ENCODE measurements at places on chromosomes 5 and 9.

DNA sequence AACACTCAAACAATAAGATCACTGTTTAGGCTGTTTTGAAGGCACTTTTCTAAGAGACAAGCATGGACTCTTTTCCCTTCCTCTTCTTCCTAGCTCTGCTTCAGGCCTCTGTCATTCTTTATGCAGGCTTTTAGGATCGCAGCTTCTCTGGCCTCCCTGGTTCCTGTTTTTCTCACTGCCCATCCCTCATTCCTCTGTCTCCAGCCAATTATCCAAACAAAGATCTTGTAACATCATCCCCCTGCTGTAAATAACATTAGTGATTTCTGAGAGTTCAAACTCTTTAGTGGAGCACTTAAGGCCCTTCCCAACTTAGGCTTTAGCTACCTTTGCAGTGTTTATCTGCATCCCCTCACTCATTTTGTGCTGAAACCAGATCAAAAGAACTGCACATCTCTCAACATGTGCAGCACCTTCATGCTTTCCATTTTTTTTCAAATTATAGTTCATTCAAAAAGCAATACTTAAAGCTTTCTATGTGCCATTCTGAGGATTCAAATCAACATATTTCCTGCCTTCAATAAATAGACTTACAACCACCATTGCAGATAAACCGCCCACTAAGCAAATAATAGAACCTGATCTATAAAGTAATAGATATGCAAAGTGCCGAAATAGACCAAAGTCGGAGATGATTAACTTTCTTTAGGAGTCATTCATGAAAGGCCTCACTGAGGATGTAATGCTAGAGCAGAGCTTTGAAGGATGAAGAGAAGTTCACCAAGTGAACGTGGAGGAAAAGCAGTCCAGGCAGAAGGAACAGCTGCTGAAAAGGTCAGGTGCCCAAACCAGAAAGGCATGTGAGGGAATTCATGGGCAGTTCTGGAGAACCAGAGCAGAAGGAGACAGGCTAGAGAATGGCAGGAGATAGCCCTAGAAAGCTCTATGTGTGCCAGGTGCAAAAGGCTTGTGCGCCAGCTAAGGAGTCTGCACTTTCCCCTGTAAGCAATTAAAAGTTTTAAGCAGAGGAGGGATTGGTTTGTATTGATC lies 95.8 kb upstream of the ZNF366 start:
- DNase-seq: no peak

GRCh38 chr9:98255061-98255577 lies 330 bp downstream of the TBC1D2 start:
- peak; percentile 12 for DNase-seq

- DNase-seq: no peak
Measured at GRCh38 chr5:3024554-3024953, 273.1 kb upstream of the IRX2 start.

- no peak for DNase-seq
Measured at GRCh38 chr9:110249603-110250002, 6.7 kb downstream of the TXN start.

GRCh38 chr5:177565046-177565445 lies 10.7 kb upstream of the FAM193B start:
- no peak for DNase-seq

- DNase-seq: no peak
Measured at GRCh38 chr5:142572006-142572405, 113.9 kb downstream of the FGF1 start.

GRCh38 chr9:76322810-76323209 lies 71.4 kb downstream of the RFK start:
- no peak for DNase-seq

GRCh38 chr9:99779277-99779676 lies 42.4 kb upstream of the NR4A3 start:
- no peak for DNase-seq

GRCh38 chr9:126592461-126592860 lies 21.3 kb upstream of the LMX1B start:
- no peak for DNase-seq

- DNase-seq: no peak
Measured at GRCh38 chr9:20529837-20530236, 92.5 kb downstream of the MLLT3 start.

DNA sequence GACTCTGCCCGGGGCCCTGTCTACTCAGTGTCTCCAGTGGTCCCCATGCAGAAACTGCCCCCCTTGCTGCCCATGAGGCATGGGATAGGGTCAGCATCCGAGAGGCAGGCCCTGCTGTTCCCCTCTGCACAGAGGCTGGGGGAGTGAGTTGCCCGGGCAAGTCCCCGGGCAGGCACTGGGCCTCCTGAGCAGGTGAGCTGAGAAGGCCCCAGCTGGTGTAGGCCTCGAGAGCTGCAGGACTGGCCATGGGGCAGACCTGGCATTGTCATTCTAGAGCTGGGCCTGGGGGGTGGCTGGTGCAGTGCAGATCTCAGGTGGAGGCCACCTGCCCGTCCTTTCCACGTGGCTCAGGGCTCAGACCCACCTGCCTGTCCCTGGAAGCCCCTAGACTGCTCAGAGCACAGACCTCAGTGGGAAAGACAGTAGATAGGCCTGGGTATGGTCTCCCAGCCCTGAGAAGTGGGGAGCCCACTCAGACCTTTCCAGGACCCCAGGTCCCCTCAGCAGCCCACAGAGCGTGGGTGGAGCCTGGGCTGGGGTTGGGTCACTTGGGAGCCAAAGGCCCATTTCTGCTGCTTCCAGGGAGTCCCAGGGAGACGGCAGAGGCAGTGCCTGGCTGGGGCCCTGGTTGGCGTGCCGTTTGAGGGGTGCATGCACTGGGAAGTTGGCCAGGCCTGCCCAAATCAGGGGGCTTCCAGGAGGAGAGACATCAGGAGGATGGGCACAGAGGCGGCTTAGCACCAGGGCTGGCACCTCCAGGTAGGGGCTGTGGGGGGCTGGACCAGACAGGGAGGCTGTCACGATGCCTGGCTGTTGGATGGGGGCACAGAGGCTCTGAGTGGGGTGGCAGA lies 4.8 kb upstream of the NOTCH1 start:
- no peak for DNase-seq

DNA sequence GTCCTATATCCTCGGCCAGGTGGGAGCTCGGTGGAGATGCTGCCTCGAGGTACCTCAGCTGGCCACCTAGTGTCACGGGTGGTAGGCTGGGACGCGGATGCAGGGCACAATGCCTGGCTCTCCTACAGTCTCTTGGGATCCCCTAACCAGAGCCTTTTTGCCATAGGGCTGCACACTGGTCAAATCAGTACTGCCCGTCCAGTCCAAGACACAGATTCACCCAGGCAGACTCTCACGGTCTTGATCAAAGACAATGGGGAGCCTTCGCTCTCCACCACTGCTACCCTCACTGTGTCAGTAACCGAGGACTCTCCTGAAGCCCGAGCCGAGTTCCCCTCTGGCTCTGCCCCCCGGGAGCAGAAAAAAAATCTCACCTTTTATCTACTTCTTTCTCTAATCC lies 2.0 kb downstream of the PCDHGC3 start:
- no peak for DNase-seq

- DNase-seq: no peak
Measured at GRCh38 chr5:107383414-107383813, 287.3 kb downstream of the EFNA5 start.

DNA sequence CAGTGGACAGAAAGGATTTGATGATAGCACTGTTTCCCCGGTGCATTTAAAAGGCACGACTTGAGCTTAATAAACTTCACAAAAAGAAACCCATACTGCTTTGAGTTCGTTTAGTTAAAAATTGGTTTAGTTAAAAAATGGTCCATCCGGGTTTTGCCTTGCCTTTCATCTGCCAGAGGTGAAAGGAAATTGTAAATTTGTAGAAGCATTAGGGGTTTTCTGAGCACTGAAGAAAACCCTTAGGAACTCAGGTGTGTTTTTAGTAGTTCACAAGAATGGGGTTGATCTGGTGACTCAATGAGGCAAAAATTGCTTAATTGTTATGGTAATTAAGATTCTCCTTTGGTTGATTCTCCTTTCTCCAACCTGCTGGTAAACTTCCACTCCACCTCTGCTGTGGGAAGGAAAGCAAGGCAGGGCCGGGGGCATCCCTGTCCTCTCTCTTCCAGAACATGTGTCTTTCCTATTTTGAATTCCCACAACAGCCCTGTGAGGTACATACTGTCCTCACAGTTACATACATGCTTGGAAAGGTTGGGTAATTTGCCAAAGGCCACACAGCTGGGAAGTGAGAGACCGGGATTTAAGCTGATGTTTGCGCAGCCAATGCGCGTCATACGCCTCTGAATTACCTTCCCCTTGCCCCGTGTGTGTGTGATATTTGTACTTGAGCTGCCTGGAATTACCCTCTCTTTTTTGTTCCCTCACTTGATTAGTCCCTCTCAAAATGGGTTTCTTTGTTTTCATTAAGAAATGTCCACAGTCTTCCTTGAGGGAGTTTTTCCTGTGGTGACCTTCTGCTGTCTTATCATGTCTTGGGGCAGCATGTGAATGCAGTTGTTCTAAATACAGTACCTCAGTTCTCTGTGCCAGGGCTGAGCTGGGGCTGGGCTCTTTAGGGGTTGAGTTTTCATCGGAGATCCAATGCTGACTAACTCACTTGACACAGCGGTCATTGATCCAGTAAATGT lies 94.4 kb downstream of the ARHGAP26 start:
- DNase-seq: no peak

- no peak for DNase-seq
Measured at GRCh38 chr9:6893350-6894131, 135.8 kb downstream of the KDM4C start.

DNA sequence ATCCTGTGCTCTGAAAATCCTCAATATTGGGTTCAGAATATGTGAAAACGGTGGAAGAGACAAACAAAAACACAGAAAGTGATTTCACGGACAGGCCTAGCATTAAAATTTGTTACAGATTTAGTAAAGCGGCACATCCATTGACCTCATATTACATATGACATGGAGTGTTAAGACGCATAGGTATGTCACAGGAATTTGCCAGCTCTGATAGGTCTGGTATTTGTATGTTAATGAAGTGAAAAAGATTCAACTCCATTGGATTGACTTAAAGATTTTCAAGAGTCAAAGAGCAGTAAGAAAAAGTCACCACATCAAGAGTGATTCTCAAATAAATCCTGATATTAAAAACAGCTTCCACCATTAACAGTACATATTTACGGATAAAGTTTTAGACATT lies 396.5 kb upstream of the SEMA6A start:
- DNase-seq: no peak

DNA sequence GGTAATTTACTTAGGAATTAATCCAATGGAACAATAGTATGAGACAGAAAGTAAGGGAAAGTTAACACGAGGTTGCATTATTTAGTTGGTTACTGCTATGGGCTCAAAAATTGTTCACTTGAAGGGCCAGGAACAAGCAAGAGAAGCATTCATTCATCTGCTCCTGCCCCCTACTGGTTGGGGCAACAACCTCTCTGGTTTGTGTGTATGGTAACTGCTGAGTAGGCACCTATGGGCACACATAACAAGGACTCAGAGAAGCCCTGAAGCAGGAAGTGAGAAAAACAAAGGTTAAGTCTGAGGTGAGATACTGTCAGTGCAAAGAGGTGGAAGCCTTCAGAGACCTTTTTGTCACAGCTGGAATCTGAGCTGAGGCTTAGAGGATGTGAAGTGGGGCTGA lies 34.4 kb upstream of the RANBP6 start:
- no peak for DNase-seq

DNA sequence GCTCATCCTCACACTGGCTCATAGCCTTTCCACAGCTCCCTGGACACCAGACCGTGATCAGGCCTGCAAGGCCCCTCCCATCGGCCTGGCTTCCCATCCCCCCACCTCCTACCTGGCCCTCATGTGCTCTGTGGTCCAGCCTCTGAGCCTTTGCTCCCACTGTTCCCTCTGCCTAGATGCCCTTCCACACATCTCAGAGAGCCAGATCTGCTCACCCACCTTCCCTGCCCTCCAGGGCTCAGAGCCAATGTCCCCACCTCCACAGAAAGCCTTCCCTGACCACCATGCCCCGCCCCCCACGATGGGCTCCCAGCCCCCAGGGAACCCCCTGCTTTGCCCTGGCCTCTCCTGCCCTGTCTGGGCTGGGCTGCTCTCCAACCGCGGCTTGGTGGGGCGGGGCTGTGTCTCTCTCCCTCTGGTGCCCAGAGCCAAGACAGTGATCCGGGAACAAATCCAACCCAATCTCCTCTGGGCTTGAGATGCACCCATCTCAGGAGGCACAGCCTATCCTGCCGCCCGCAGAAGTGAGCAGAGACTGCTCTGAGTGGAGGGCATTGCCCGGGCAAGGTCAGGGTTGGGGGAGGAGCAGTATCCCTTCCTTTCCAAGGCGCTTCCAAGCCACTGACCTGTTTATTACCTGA lies 1.6 kb downstream of the NINJ1 start:
- no peak for DNase-seq

- no peak for DNase-seq
Measured at GRCh38 chr5:10712574-10713366, 48.3 kb downstream of the DAP start.

GRCh38 chr5:43007246-43007910 lies 32.7 kb downstream of the ANXA2R start:
- DNase-seq: no peak

GRCh38 chr9:129949821-129950220 lies 93.2 kb downstream of the FNBP1 start:
- no peak for DNase-seq

DNA sequence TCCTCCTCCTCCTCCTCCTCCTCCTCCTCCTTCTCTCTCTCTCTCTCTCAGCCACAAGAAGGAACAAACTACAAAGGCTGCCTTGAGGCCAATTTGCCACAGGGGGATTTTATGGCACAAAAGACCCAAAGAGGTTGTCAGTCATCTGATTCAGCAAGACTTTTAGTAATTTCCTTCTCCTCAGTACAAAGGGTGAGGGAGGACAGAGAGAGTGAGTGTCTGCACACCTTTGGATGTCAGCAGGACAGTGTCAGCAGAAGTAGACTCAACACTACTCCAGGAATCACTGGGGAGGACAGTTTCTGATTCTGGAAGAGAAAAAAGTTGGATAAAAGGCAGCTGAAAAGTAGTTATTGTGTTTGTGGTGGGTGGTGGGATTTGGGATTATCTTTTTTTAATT lies 13.6 kb downstream of the TIMD4 start:
- DNase-seq: no peak

- no peak for DNase-seq
Measured at GRCh38 chr9:106753155-106753671, 109.8 kb upstream of the ZNF462 start.

- no peak for DNase-seq
Measured at GRCh38 chr9:14106699-14107098, 207.2 kb downstream of the NFIB start.

DNA sequence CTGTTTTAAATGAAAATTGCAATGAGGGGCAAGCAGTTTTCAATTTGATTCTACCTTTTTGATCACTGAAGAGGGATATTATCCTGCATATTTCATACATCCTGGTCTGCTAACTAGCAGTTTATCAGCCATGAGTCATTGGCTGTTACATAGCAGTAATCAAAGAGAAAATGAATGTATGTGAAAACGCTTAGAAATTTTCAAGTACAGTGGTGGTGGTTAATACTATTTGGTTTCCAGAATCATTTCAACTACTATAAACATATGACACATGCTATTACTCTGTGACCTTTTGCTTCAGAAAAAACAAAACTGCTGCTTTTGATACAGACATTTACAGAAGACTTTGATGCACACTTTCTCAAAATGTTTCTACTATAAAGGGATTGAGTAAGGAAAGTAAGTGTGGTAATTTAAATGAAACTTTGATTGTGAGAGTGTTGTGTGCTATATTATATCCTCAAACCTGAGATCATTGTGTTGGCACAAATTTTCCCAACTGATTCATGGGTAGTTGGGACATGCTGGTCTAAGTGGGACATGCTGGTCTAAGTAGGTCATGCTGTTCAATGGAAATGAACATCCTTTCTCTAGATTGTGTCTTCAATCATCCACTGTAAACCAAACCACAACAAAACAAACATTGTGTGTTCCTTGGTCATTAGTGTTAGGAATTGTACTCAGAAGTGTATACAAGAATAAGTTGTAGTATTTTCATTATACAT lies 5.1 kb downstream of the RNF14 start:
- DNase-seq: no peak
